ENCODE measurements at places on chromosomes 11 and 22.

GRCh38 chr11:15295695-15296094 lies 181.0 kb downstream of the INSC start:
- no peak for DNase-seq

GRCh38 chr11:10394229-10395101 lies 60.6 kb upstream of the AMPD3 start:
- DNase-seq, result no peak

GRCh38 chr22:26463688-26464087 lies 19.9 kb downstream of the HPS4 start:
- no peak for DNase-seq

DNA sequence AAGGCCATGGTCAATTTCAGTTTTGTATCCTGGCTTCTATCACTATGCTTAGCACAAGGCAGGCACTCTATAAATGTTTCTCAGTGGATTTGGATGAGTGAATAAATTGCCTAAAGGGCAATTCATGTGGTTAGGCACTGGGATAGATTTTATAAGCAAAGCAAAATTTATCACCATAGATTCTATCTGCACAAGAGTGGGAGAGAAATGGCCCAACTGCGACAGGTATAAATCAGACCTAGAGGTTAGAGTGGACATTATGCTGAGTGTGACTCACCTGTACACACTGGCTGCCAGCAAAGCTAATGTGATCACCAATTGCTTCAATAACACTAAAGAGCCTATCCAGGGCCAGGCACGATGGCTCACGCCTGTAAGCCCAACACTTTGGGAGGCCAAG lies 514.0 kb downstream of the BUD13 start:
- DNase-seq, result no peak

DNA sequence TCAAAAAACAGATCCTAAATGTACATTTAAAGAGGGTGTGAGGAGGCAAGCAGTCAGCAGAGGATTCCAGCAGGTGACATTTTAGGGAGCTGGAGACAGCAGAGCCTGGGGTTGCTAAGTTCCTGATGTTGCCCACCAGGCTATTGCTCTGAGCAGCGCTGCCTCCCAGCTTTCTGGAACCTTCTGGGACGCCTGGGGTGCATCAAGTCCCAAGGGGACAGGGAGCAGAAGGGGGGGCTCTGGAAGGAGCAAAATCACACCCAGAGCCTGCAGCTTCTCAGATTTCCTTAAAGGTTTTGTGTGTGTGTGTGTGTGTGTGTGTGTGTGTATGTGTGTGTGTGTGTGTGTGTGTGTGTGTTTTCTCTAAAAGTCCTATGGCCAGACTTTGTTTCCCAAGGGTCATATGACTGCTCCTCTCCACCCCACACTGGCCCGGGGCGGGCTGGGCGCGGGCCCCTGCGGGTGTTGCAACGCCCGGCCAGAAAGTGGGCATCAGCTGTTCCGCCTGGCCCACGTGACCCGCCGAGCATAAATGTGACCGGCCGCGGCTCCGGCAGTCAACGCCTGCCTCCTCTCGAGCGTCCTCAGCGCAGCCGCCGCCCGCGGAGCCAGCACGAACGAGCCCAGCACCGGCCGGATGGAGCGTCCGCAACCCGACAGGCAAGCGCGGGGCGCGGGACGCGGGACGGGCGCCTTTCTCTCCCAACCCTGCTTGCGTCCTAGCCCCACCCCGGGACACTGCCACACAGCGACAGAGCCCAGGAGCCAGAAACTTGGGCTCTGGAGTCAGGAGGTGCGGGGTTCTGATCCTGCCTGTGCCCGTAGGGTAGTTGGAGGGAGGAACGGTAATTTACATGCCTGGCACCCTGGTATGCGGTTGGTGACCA lies at the start of gene HMOX1:
TSS of gene HMOX1 (plus strand) at position 560 of the 887 bp plus-strand sequence. CDS start at position 638, 78 bp downstream.
- DNase-seq, result peak; percentile 66

GRCh38 chr22:37796079-37796478 lies 11.7 kb upstream of the GCAT start:
- DNase-seq, result no peak

GRCh38 chr22:40240160-40240559 lies 62.4 kb downstream of the TNRC6B start:
- no peak for DNase-seq

DNA sequence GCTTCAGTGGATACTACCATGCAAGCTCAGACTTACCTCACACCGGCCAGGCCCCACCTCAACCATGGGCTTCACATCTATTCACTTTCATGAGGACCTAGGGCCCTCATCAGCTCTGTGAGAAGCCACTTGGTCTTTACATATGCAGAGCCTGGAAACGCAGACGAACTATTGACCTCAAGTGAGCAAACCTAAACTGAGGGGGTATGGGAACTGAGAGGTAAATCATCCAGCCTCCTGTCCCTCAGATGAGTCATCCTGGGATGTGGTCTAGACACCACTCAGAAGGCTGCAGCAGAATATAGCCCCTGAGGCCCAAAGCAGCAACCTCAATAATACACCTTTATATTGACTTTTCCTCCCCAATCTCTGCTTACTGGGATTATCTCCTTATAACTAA lies 578.0 kb downstream of the INSC start:
- DNase-seq, result no peak

GRCh38 chr22:32048069-32048468 lies 5.0 kb downstream of the SLC5A1 start:
- no peak for DNase-seq

DNA sequence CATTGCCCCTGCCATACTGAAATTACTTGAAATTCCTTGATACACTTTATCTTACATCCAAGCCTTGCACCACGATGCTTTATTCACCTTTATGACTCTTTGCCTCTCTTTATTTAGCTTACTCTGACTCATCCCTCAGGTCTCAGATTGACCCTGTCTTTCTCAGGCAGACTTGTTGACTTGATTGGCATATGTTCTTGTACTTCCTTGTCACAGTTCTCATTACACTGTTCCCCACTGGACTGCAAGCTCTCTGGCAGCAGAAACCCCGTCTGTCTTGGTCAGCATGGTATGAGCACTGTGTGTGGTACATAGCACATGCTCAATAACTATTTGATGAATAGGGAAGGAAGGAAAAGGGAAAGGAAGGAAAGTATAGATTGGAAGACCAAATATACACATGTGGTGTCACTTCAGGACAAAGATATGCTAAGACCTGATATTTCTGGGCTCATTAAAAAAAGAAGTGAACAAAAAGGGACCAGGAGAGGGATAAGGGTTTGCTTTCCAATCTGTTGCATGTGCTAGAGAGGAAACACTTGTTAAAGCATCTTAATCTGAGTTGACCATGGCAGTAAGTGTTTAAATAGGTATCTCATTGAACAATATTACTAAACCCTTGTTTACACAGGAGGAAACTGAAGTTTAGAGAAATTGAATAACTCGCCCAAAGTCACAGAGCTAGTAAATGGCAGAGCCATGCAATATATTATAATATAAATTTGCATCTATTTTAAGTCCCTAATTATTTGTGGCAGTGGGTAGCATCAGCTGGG lies 7.2 kb downstream of the LYVE1 start:
- no peak for DNase-seq

DNA sequence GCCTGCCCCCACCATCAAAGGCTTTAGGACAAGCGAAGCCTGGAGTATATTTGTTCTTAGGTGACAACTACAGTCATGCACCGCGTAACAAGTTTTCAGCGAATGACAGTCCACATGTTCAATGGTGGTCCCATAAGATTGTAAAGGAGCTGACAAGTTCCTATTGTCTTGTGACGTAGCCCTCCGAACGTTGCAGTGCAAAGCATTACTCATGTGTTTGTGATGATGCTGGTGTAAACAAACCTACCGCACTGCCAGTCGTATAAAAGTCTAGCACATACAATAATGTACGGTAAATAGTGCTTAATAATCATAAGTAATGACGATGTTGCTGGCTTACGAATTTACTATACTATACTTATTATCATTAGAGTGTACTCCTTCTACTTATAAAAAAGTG lies 41.3 kb downstream of the ADAMTS15 start:
- no peak for DNase-seq

DNA sequence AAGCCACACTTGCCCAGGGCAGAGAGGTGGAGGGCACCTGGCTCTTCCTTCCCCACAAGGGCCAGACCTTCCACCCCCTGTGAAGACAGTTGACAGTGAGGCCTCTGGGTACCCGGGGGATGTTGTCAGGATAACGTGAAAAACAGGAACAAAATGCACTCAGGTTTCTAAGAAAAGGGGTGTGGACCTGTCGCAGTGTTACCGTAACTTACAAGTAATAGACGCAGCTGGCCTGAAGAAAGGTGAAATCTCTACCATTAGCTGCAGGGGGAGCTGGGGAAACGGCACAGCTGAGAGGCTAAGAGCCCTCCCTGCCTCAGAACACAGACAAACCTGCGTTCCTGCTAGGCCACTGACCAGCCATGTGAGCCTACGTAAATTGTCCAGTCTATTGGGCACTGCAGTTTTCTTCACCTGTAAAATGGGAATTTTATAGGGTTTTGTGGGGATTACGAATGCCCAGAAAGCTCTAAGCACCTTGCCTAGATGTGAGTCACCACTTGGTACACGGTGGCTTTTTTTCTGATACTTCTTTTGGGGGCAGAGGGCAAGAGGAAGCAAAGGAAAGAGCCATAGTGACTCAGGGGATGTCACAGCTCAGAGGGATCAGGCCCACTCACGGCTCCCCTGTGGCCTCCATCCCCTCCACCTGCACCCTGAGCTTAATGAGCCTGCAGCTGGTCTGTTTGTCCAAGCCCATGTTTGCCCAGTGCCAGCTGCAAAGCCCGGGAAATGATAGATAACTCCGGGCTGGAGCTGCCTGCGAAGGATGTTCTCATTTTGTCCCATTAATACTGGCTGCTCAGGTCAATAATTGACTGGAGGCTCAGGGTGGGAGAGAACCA lies 18.4 kb upstream of the CABP7 start:
- DNase-seq, result no peak

DNA sequence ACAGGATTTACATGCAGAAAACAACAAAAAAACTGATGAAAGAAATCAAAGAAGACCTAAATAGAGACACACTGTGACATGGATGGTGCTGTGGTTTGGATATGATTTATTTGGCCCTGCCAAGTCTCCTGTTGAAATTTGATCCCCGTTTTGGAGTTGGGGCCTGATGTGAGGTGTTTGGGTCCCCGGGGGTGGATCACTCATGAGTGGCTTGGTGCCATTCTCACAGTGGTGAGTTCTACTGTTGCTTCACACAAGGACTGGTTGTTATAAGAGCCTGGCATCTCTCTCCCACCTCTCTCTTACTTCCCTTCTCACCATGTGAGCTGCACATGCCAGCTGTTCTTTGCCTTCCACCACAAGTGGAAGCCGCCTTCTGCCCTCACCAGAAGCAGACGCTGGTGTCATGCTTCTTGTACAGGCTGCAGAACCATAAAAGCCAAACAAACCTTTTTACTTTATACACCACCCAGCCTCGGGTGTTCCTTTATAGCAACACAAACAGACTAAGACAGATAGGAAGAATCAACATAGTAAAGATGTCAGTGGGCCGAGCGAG lies 7.8 kb upstream of the RTL6 start:
- DNase-seq, result no peak

GRCh38 chr11:123450623-123451022 lies 20.6 kb downstream of the GRAMD1B start:
- DNase-seq, result no peak

DNA sequence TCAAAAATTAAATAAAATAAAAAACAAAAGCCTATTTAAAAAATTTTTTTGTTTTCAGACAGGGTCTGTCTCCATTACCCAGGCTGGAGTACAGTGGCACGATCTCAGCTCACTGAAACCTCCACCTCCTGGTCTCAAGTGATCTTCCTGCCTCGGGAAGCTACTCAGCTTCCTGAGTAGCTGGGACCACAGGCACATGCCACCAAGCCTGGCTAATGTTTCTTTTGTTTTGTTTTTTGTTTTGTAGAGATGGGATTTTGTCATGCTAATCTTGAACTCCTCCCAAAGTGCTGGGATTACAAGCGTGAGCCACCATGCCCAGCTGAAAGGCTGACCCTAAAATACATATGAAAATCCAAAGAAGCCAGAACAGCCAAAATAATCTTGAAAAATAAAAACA lies 20.4 kb upstream of the L3MBTL2 start:
- no peak for DNase-seq

DNA sequence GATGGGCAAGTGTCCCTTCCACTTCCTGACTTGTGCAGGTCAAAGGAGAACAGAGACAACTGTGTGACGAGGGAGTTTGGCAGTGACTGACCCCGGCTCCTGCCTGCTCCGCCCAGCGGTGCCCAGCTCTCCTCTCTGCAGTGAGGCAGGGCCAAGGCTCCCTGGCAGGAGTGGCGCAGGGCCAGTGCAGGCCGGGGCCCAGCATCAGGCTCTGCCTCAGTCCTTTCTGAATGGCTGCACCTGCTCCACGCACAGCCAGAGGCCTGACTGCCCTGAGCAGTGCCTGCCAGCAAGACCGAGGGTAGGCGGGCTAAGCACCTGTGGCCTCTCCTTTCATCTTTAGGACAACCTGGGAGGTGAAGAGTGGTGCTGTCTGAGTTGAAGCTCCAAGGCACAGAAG lies 54.2 kb downstream of the WT1 start:
- DNase-seq, result no peak

GRCh38 chr11:9459667-9460321 lies 1.0 kb upstream of the ZNF143 start:
- DNase-seq, result no peak

- DNase-seq, result no peak
Measured at GRCh38 chr11:55054723-55055122, 207.2 kb upstream of the TRIM48 start.

GRCh38 chr11:34514597-34514996 lies 1.0 kb upstream of the ELF5 start:
- no peak for DNase-seq

- DNase-seq, result no peak
Measured at GRCh38 chr11:71116693-71117040, 135.7 kb downstream of the SHANK2 start.

DNA sequence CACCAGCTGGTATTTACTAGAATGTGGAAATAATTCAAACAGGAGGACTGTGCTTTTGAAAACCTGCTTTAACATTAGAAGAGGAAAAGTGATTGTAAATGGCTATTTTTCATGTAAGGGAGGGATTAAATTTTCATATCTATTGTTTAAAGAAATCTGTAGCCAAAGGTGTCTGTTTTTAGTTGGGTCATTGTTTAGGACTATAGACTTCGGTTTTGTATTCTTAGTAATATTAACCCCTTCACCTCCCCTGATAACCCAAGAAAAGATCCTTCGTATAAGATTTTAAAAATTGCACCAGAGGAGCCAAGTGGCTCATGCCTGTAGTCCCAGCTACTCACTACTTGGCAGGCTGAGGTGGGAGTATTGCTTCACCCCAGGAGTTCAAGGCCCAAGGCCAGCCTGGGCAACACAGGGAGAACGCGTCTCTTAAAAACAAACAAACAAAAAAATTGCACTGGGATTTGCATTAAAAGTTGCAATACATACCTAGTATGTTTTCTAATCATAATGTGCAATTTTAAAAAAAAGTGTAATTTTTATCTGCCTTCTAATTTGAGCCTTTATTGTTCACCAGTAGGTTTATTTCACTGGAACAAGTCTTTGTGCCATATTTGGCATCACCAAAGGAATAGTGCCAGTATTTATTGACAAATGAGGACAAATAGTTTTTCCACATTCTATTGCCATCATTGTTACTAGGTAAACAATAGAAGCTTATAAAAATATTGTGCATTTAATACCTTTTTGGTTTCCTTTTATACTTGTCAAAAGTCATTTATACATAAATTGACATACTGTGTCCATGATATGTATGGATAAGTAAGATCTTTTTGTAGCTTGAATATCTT lies 34.3 kb downstream of the MTMR3 start:
- no peak for DNase-seq
